CD8-positive, alpha-beta T cell (primary cell): ENCODE measurements at places on chromosomes 6 and 20.

DNA sequence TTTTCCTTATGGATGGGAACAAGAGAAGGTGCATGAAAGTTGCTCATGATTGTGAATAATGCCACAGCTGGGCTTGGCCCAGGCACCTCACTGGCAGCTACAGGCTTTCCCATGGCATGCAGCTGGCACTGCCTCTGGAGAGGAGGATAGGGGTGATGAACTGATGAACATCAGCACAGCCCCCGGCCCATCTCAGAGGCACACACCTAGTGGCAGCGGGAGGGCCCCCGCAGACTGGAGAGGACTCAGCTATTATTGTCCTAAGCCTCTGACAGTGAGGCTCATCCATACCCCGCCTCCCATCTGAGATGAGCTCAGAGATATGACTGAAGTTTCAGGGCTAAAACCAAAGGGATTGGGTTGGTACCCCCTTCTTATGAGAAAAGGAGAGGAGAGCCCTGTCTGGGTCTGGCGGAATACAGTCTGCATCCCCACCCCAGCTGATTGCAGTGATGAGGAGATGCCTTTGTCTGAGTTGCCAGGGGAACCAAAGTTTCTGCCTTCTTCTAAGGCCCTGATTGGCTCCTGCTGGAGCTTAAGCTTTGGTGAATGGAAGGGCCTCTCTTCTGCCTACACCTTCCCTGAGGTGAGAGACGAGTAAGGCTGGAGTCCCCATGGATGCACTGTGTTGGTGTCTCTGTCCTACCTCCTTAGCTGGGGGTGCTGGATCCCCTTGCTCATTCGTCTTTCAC, 27.6 kb upstream of the EPB41L1 start:
- DNase-seq, result no peak

GRCh38 chr6:49462599-49462926, 490 bp downstream of the MMUT start:
- DNase-seq, result no peak

DNA sequence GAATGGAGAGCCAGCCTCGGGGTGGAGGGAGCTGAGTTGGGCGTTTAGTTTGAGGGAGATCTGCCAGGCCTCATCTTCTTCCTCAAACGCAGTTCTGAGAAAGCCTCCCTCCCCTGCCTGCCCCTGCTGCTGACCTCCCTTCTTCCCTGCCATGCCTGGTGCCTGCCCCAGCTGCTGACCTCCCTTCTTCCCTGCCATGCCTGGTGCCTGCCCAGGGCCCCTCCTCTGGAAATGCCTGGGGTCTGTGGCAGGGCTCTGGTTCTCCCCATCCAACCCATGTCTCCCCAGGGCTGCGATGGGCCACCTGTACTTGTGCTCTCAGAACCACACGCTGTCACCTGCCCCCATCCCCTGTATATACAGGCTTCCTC, 114.6 kb downstream of the VEGFA start:
- no peak for DNase-seq

DNA sequence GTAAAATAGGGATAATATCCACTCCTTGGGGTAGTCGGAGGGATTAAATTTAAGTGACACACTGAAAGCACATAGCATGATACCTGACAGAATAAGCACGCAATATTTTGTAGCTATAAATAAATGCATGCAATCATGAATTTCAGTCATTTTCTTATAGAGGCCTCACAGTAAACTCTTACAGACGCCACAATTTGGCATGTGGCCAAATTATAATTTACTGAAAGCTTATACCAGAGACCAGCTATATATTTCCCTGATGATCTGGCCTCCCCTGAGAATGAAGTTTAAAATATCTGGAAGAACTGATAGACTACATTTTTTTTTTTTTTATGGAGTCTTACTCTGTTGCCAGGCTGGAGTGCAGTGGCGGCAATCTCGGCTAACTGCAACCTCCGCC, 40.9 kb downstream of the QRSL1 start:
- DNase-seq, result no peak

DNA sequence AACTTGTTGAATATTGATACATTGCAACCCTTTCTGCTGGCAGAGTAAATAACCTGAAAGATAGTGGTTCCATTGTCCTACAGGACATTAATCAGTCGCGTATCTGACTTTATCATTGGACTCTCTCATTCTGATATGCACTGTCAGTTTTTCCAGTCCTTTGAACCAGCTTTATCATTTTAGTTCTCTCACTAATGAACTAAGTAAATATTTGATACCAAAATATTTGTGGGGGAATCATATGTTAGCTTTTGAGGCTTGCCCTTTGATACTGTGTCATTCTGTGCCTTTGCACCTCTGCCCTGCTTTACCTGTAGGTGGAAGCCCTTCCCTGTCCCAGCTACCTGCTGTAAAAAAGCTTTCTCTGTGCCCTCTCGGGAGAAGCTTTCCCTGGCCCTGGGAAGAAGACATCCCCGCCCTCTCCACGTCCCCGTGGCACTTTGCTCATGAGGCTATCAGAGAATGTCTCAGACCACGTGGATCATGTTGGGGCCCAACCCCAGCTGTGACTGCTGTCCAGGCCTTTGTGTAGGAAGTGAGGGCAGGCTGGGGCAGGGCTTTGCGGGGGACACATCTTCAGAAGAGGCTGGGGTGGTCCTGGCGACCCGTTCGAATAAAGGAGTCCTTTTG, 117.8 kb upstream of the NXT1 start:
- no peak for DNase-seq

GRCh38 chr6:11542863-11543262, 5.3 kb downstream of the TMEM170B start:
- no peak for DNase-seq

- no peak for DNase-seq
Observed at GRCh38 chr6:110617057-110617456, 140.6 kb upstream of the SLC22A16 start.

DNA sequence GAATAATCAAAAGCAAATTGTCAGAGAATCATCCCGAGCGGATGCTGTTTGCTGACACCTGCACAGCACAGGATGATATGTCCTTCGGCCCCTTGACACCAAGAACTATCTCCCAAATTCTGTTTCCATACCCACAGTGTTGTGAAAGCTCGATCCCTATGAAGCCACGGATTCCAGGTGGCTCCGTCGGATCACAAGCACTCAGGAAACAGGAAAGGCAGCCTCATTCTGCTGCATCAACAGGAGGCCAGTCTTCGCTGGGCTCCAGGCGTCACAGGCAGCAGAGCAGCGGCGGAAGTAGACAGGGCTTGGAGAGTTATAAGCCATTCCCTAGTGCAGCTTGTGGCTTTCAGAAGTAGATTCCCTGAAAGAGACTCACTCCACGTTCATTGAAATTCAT, 342.3 kb downstream of the C6orf118 start:
- no peak for DNase-seq

DNA sequence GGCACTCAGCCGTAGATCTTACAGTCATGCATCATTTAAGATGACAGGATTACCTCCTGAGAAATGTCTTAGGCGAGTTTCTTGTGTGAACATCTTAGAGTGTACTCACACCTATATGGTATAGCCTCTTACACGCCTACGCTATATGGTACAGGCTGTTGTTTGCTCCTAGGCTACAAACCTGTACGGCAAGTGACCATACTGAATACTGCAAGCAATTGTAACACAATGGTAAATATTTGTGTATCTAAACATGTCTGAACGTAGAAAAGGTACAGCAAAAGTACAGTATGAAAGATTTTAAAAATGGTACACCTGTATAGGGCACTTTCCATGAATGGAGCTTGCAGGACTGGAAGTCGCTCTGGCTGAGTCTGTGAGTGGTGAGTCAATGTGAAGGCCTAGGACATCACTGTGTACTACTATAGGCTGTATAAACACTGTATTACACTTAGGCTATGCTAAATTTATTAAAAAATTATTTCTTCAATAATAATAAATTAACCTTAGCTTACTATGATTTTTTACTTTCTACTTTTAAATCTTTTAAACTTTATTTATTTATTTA, 541 bp upstream of the IL20RA start:
- DNase-seq, result no peak

GRCh38 chr20:426566-426965, 18.5 kb downstream of the RBCK1 start:
- DNase-seq, result no peak

DNA sequence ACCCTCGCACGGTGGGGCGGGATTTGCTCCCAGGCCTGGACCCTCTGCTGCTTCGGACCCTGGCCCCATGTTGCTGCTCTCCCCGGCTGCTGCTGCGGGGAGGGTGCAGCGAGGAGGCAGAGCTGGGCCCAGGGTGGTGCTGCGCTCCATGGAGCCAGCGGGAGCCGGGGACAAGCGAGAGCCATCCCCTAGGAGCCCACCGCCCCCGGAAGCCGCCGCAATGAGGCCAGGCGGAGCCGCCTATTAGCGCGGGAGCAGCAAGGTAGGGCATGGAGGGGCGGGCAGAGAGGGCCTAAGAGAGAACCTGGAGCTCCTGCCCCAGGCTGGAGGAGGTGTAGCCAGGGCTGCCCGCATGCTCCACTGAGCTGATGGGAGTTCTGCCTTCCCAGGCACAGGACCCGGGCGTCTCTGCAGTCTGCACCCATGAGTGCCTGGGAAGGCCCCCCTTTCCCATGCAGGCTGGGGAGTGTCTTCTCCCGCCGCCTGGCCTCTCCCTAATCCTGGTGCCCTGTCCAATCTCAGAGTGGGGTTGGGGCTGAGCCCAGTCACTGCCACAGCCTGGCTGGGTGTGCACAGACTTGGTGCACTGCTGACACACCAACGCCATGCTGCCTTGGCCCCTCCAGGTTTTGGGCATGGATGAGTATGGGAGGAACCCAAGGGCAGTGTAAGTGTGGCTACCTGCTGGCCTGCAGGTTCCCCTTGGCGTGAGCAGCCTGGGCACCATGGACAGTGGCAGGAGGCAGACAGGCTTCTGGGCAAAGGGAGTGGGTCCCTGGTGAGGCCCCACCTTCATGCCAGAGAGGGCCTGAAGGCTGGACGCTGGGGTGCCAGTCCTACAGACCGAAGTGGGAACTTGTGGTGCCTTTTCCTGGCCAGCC, 360.6 kb upstream of the MAP3K7 start:
- no peak for DNase-seq

GRCh38 chr20:32510120-32510600, 75.0 kb downstream of the NOL4L start:
- DNase-seq, result no peak
